ENCODE measurements at places on chromosomes 11 and 22.

- DNase-seq: no peak
Measured at GRCh38 chr11:32489464-32489863, 54.1 kb upstream of the WT1 start.

GRCh38 chr22:33887173-33887572 lies 33.1 kb downstream of the LARGE1 start:
- no peak for DNase-seq

GRCh38 chr22:40819599-40820140 lies 524 bp upstream of the SLC25A17 start:
- no peak for DNase-seq

GRCh38 chr22:24140357-24140756 lies 40.9 kb upstream of the SUSD2 start:
- DNase-seq: no peak

DNA sequence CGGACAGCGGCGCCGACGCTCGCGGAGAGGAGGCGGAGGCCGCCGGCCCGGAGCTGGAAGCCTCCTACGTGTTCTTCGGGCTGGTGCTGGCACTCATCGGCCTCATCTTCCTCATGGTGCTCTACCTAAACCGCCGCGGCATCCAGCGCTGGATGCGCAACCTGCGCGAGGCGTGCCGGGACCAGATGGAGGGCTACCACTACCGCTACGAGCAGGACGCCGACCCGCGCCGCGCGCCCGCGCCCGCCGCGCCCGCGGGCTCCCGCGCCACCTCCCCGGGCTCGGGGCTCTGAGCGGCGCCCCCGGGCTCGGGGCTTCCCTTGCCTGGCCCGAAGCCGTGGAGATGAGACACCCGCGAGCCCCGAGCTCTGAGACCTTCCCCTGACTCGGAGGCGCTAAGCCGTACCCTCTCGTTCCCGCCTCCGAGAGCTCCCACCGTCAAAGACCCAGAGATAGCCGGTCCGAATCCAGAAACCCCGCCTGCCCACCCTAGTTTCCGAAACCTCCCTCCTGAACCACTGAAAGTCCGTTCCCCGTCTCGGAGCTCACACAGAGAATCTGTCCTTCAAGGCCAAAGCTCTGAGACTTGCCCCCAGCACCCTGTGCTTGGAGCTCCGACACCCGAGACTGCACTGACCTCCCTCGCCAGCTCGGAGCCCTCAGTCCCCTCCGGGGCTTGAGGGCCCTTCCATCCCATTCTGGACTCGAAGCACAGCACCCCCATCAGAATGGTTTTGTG lies 1.5 kb downstream of the TPBGL start:
- no peak for DNase-seq

DNA sequence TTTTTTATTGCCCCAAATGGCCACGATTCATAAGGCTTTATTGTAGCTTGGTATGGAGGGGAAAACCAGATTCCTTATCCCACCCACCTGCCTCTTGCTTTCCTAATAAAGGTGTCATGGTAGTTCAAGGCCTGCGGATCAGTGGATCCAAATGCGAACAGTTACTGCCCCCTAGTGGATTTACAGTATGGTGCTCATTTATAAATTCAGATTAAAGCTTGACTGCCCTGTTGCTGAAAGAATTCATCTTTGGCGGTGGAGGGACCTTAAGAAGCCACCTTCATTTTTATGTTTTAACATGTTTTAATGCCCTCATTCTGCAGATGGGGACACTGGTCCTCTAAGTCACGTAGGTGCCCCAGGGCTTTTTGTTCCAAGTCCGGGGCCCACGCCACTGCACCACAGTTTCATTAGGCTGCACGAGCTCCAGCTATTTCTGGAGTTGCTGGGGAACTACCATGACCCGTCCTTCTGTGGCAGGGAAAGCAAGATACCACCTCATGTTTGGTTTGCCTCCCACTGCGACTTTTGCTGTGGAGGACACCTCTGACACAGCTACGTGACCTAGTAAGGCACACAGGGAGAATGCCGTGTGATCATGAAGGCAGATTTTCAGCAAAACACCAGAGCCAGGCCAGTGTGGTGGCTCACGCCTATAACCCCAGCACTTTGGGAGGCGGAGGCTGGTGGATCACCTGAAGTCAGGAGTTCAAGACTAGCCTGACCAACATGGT lies 15.6 kb upstream of the INCENP start:
- peak; percentile 86 for DNase-seq

DNA sequence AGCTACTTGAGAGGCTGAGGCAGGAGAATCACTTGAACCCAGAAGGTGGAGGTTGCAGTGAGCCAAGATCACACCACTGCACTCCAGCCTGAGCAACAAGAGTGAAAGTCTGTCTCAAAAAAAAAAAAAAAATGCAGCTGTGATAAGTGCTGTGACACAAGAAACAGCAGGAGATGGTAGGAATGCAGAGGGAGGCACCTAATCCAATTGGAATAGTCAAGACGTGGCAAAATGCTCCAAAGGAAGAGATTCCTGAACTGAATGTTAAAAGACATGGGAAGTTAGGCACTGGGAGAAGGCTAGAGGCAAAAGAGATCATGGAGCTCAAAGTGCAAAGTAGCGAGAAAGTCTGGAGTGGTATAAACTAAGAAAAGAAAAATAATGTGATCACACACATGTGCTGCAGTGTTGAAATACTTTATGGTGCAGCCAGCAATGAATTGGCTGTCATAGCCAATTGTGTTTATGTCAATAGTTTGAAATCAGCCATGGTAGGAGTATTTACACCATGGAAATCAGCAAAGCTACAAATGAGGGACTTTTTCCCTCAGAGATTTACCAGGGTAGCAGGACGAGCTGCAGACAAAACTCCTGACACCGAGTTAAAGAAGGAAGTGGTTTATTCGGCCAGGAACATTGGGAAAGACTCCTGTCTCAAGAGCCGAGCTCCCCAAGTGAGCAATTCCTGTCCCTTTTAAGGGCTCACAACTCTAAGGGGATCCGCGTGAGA lies 40.9 kb upstream of the LIPT2 start:
- DNase-seq: no peak

DNA sequence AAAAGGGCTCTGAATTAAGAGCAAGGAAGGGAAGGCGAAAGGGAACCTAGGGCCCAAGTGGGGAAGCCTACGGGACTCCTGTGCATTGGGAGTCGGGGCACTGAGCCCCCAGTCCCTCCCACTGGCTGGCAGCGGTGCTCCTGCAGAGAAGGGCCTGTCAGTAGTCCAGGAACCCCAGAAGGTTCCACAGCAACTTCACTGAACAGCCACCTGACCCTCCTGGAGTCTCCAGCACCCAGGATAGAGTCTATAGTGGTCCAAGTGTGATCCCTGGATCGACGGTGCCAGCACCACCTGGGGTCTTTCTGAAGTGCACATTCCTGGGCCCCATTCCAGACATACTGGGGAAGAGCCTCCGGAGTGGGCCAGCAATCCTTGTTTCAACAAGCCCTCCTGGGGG lies 100.0 kb upstream of the B3GAT1 start:
- DNase-seq: no peak

- no peak for DNase-seq
Measured at GRCh38 chr11:44572884-44573283, 7.4 kb downstream of the CD82 start.

DNA sequence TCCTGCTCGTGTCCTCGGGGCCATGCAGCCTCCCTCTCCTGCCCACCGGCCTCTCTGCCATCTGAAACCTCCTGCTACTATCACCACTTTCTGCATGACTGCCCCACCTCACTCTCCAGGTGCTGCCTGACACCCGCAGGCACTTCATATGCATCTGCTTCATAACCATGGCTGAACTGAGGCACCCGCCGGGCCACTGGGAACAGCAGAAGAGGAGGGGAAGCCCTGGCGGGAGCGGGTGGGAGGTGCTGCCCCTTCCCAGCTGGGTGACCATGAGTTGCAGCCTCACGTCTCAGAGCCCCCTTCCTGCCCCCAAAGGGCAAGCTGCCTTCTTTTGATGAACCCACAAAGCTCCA lies 21.7 kb upstream of the PICK1 start:
- DNase-seq: no peak

GRCh38 chr11:57511741-57512430 lies 3.6 kb downstream of the SLC43A1 start:
- DNase-seq: no peak

DNA sequence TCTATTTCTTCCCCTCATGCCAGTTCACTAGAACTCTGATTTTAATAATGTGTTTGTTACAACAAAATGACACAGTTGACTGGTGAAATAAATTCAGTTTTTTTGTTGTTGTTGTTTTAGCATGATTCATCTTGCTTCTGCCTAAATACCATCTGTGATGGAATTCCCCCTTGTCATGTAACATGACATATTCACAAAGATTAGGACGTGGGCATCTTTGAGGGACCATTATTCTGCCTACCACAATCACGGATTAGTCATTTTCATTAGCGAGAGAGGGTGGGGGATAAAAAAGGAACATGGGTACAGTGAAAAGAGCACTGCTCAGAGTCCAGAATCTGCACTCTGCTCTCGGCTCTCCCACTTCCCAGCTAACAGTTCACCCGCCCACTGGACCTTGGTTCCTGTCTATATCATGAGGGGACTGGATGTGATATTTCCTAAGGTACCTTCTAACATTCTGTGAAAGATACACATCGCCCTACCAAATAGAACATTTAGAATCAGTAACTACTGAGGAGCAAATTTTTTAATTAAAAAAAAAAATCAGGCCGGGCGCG lies 11.3 kb downstream of the HTATIP2 start:
- no peak for DNase-seq

GRCh38 chr11:19625438-19625837 lies 87.2 kb upstream of the NAV2 start:
- DNase-seq: no peak

DNA sequence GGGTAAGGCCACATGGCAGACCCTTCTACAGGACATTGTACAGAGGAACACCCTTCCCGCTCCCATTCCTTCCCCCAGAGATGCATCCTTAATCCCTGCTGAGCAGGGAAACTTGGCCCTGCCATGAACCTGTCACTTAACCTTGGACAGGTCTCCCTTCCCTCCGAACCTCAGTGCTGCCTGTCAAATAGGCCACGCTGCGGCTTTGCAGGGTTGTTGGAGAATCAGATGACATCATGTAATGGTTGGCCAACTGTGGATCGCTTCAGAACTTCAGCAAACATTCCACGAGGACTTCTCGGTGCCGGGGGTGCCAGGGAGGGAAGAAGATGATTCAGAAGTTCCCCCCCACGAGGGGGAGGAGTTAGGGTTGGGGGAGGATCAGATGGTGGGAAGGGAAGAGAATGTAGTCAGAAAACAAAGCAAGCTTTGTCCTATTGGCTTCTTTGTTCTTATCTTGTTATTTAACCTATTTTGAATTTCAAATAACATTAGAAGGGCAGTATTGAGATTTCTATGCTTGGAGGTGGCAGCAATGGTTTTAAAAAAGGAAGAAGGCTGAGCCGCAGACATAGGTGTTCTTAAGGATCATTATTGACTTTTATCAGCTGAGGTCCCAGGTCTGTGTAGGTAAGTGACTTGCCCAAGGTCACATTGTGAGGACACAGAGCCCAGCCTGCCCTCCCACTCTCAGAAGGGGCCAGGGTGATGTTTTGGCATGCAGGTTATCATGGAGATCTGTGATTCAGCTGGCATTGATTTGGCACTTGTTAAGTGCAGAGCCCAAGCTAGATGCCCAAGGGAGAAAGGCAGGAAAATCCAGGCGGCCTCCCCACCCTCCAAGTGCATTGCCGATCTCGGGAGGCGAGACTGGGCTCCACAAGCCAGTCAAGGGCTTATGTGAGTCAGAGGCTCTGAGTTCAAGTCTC lies 3.1 kb downstream of the CDC42EP1 start:
- no peak for DNase-seq

DNA sequence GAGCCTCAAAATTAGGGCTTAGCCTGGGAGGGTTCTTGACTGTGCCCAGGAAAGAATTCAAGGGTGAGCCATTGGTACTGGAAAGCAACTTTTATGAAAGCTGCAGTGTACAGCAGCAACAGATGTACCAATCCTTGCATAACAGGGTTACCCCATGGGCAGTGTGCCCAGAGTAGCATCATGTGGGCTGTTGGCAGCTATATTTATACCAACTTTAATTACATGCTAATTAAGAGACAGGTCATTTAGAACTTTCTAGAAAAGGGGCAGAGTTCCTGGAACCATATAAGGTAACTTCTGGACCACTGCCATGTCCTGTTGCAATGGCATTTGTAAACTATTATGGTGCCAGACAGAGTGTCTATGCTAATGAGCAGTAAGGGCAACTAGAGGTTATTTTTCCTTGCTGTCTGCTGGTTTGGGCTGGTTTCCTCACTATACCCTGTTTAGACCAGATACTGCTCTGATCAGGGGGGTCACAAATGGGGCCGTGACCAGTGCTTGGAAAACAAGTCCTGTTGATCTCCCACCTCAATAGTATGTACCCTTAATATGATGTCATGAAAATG lies 1120.5 kb upstream of the RAG2 start:
- no peak for DNase-seq

- no peak for DNase-seq
Measured at GRCh38 chr11:18493310-18493709, 33.4 kb downstream of the TSG101 start.

- no peak for DNase-seq
Measured at GRCh38 chr11:1598816-1599215, 722 bp upstream of the KRTAP5-2 start.

- no peak for DNase-seq
Measured at GRCh38 chr22:37089434-37089833, 20.1 kb downstream of the TMPRSS6 start.

- no peak for DNase-seq
Measured at GRCh38 chr11:112784323-112785073, 176.7 kb upstream of the NCAM1 start.

- DNase-seq: no peak
Measured at GRCh38 chr11:65445604-65446445, 23.2 kb downstream of the NEAT1 start.

DNA sequence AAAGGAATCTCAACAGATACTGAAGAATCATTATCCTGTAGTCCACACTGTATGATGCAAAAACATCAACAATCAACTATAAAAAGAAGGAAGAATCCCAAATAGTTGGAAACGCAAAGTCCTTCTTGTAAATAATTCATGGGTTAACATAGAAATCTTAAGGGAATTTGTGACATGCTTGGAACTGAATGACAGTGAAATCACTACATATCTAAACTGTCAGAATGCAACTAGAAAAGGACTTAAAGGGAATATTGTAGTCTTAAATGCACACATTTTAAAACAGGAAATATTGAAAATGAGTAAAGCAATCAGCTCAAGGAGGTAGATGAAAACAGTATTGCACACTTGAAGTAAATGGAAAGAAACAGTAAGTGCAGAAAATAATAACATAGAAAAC lies 147.6 kb upstream of the MPPED2 start:
- DNase-seq: no peak

DNA sequence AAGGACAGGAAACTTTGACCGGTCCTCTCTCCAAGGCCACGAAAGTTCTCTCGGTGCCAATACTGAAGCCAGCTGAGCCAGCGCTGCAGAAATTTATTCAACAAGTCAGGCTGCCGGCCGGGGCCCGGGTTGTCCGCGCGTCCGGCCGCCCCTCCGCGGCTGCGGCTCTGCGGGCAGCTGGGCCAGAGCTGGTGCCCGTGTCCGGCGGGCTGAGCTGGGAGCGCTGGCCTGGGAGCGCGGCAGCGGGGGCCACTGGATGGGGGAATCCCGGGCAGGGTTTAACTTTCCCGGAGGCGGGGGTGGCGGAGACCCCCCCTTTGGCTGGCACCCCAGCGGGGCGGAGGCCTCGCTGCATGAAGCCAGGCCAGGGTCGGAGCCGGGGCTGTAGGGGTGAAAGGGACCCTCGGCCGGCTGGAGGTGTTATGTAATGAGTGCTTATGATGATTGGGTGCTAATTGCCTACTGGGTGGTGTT lies 12.3 kb upstream of the CACNA1I start:
- no peak for DNase-seq

GRCh38 chr11:36352922-36353321 lies 56.8 kb downstream of the PRR5L start:
- DNase-seq: no peak

Data from HuH-7 (cell line).